NCI-H524 (cell line): ENCODE measurements at places on chromosomes 1 and 21.

DNA sequence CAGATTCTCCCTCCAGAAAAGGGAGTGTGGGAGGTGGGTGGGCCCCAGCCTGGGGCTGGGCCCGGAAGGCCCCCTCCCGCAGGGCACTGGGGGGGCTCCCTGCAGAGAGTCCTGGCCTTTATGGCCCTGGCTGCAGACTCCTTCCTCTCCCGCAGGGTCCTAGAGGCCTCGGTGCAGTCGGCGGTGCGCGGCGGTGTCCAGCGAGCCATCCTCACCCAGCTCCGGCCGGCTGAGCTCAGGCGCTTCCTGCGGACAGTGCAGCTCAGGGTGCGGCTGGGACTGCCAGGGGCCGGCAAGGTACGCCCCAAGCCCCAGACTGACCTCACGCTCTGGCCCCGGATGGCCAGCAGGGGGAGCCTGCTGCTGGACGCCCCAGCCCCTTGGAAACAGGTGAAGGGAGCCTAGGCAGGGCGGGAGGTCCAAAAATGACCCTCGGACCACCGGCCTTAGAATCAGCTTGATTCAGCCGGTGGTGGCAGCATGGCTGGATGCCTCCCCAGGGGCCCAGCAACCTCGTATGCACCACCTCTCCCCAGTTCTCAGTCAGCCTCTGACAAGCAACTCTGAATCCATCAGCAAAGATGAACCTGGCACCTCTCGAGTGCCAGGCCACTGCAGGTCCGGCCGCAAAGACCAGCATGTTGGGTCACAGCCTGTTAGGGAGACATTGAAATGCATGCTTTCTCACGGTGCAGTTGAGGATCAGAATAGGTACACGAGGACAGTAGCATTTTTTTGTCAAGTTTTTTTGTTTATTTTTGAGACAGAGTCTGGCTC lies 20.6 kb downstream of the MTHFR start:
- peak; percentile 17 for DNase-seq

DNA sequence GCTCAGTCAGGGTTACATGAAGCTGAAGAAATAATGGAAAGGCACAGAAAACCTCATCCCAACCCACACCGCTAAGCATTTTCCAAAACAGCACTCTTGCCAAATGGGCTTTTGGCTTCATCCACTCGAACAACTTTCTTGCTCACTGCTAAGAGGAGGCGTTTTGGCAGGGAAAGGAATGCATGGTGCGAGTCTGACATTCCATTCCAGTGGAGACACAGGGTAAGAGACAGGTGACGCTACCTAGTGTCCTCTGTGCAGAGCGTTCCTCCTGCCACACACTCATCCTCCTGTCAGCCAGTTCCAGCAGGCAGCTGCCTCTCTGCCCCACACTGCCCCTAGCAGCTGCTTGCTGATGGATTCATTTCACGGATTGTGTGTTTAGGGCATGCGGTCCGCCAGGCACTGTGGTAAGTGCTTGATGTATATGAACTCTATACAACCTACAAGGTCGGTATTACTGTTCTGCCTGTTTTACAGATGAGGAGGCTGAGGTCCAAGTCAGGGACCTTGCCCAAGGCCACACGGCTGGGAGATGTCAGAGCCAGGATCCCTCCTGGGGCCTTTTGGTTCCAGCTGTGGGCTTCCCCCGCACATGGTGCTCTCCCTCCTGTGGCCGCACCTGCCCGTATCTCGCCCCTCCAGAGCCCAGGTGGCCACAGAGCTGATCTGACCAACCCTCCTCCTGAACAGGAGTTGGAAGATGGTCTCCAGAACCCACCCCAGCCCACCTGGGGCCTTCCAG lies 25.7 kb upstream of the BACE2 start:
- peak; percentile 50 for DNase-seq

GRCh38 chr1:7208647-7209180 lies 423.5 kb downstream of the CAMTA1 start:
- no peak for DNase-seq

DNA sequence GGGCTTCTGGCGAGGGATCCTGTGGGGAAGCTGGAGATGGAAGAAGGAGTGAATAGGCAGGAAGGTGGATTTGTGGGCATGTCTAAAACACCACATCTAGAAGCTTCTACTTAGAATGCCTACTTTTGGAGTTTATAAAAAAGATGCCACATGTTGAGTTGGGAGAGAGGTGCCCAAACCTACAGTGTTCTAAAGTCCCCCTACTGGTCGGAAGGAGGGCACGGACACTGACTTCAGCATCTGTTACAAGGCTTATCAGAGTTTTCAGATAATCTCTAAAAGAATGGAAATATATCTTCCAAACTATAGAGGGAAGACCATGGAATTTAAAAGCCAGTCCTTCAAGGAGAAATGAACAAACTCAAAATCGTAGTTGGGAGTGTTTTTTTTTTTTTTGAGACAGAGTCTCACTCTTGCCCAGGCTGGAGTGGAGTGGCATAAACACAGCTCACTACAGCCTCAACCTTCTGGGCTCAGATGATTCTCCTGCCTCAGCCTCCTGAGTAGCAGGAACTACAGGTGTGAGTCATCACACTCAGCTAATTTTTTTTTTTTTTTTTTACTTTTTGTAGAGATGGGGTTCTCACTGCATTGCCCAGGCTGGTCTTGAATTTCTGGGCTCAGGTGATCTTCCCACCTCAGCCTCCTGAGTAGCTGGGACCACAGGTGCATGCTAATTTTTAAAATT lies 14.8 kb downstream of the IBA57 start:
- peak; percentile 16 for DNase-seq

DNA sequence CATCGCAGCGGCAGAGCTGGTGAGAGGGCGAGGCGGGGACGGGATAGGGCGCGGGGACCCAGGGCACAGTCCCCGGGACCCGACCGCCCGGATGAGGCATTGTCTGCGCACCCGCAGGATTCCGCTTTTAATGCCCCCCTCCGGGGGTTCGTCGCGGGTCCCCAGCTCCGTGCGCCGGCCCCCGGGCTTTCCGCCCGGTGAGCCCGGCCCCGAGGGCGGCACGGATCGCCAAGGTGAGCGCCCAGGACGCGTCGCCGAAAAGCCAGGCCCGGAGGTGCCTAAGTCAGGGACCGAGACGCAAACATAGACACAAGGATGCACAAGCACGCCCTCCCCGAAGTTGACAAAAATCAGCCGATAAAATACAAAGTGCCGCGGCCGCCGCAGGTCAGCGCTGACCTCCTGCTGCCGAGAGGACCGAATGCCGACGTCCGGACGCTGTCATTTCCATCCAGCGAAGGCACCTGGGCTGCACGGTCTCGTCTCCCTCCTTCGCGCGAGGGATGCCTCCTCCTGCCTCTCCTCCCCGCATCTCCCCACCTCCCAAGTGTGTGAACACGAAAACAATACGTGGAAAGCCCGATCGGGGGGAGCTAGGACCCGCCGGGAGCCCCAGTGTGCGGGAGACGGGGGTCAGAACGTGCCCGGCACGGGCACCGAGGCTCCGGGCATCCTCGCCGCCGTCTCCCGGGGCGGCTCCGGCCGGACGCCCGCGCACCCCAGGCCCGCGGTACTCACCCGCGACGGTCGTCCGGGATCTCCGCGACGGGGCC lies 101.1 kb upstream of the SOD1 start:
- peak; percentile 76 for DNase-seq

GRCh38 chr1:214506972-214507431 lies 44.4 kb downstream of the PTPN14 start:
- no peak for DNase-seq

GRCh38 chr1:241641773-241642592 lies 1.8 kb upstream of the CHML start:
- DNase-seq: no peak

GRCh38 chr1:7265771-7266371 lies 480.6 kb downstream of the CAMTA1 start:
- DNase-seq: no peak

DNA sequence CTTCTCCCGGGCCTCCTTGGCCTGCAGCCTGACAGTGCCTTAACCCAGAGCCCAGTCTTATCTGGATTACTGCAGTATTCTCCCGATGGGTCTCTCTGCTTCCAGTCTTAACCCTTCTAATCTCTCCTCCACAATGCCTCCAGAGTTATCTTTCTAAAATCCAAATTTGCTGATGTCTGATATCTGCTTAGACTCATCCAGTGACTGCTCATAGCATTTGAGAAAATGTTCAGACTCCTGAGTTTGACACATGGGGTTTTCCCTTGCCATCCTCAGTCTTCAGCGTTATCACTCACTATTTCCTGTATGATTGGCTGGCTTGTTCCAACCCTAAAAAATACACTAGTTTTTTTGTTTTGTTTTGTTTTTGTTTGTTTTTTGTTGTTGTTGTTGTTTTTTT lies 102.0 kb downstream of the FMN2 start:
- no peak for DNase-seq

GRCh38 chr1:223732993-223733798 lies 20.9 kb downstream of the CAPN2 start:
- no peak for DNase-seq

DNA sequence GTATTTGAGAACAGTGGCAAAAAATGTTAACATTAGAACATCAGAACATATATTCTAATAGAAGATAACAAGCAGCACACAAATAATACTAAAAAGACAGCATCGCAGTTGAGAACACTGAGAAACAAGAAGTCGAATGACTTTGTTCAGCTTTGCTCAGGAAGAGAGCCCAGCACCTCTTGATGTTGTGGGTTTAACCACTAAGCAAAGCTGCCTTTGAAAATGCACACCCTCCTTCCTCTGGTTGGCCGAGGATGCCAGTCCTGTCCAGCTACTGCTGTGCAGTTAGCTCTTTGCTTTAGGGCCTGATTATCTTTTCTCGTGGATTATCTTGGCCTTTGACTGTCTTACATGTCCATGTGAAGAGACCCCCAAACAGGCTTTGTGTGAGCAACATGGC lies 60.5 kb downstream of the SPATA46 start:
- DNase-seq: no peak

DNA sequence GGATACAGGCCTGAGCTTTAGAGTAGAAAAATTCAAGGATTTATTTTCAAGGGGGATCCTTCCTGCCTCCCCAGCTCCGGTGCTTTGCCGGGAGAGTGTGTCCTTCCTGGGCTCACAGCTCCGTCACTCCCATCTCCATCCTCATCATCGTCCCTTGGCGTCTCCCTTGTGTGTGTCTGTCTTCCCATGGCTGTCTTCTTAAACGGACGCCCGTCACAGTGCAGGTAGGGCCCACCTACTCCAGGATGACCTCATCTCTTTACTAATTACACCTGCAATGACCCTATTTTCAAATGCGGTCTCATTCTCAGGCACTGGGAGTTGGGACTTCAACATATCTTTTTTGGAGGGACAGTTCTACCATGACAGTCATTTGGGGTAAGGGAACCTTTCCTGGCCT lies 320.3 kb upstream of the C1orf174 start:
- DNase-seq: no peak

DNA sequence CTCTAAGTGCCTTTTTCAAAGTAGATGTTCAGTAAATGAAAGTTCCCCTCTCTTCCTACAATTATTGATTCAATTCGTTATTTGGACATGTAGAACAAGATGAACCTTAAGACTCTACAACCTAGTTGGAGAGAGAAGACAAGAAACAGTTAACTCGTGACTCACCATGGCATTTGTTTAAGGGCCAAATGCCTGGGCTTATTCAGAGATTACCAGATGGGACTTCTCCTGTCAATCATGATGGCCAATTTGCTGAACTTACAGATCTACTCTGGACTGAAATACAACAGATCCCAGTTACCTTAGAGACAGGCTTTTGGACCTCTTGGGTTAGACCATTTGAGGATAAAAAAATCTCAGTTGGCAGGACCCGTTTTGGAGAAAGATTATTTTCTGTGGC lies 93.5 kb downstream of the C1orf94 start:
- DNase-seq: no peak

DNA sequence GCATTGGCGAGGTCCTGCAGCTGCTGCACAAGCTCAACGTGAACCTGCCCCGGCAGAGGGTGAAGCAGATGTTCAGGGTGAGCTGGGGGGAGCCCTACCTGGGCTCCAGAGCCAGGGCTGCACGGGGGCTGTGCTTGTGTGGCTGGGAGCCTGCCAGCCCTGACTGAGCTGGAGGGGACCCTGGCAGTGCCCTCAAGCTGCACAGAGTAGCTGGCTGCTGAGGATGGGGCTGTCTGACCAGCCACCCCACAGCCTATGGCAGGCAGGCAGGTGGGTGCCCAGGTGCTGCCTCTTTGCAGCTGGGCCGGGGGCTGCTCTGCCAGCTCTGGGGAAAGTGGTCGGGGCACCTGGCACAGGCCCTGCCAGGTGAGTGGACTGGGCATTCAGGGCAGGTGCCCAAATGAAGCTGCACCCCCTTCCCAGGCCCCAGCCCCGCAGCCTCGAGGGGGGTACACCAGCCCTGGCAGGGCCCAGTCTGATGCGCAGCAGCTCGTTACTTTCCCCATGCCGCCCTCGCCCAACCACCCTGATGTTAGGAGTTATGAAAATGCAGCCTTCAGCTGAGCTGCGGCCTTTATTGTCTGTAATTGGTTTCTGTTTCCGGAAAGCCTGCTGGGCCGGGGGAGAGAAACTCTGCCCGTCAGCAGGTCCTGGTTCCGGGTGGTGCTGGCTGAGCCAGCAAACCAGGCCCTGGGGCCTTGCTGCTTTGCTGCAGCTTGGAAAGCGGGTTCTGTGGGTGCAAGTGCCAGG lies 4.3 kb downstream of the PLCH2 start:
- peak; percentile 58 for DNase-seq

DNA sequence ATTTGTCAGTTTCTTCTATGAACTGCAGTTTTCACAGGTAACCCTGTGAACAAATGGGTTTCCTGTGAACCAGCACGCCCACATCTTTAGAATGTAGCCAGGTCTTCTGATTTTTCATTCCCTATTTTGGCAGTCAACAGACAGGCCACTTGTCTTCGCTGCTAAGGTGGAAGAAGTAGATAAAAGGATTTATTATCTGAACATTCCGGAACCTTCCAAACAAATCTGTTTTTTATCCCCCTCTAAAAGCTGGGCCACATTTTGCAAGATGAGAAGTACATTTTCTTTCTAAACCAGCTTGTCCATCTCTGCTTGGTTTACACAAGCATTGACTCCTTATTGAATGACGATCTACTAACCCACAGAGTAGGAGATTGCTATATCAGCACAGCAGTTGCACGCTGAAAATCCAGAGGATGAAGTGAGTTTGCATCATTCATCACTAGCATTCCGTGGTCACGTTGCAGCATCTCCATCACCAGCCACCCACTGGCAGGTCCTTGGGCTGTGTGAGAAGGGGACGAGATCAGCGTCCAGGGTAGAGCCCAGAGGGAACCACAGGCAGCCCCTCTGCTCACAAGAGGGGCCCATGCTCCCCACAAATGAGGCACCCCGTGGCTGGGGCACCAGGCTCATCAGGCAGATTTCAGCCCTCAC lies 83.5 kb downstream of the TOMM20 start:
- no peak for DNase-seq

DNA sequence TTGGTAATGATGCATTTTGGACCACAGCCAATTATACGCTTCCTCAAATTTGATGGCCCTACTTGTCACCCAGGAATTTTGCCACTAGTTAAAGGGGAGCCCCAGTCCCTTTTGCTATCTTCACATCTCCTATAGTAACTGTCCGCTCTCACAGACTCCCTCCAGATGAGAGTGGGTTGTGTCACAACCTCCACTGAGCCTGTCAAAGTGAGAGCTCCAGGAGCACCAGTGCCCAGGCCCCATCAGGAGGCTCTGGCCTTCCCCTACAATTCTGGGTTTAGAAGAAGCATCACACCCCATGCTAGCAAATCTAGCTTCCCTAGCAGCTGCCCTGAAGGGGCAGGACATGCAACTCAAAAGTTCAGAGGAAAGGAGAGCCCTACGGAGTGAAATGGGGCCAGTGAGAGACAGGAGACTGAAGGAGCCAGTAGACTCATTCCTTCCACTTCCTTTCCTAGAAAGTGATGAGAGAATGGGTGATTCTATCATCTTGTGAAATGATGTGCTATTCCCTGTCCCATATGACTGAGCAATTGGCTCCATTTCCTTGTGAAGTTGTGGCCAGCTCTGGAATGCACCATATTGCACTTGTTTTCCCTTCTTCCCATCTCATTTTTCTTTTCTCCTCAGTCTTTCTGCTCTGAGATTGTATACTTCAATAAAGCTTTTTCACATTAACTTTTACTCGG lies 541.3 kb downstream of the DPYD start:
- DNase-seq: no peak
